ENCODE measurements at places on chromosomes 1 and 21.

GRCh38 chr1:58011978-58012377 is 534.5 kb downstream of the OMA1 start:
- no peak for DNase-seq

DNA sequence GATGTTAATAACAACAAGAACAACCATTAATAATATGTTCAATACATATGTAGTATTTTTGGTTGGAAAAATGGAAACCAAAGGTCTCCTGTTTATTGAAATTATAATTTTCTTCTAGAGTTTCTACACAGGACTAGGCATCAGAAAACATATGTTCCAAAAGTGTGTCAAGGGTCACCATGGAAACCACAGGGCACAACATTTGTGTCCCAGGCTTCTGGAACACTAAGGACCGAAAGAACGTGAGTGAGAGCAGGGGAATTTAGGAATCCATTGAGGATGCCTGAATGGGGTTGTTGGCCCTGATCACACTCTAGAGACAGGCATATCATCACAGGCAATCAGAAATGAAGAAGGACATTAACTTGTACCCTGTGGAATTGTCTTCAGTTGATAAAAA is 7.5 kb upstream of the CDC14A start:
- no peak for DNase-seq

DNA sequence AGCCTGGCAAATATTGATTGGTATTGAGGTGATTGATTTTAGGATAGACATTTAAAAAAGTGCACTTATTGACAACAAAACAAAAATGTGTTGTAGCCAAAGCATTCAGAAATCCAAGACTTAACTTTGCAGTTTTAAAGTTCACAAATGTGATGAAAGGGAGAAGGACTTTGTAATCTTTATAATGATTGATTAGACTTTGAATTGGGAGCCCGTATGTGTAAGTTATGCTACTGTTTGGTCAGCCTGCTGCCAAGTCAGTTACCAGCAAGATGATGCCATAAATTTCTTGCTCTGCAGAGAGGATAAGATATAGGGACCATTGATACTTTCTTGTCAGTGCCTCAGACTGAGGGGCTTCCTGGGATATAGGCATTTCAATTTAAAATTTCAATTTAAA is 39.5 kb downstream of the TBX19 start:
- DNase-seq, result no peak

DNA sequence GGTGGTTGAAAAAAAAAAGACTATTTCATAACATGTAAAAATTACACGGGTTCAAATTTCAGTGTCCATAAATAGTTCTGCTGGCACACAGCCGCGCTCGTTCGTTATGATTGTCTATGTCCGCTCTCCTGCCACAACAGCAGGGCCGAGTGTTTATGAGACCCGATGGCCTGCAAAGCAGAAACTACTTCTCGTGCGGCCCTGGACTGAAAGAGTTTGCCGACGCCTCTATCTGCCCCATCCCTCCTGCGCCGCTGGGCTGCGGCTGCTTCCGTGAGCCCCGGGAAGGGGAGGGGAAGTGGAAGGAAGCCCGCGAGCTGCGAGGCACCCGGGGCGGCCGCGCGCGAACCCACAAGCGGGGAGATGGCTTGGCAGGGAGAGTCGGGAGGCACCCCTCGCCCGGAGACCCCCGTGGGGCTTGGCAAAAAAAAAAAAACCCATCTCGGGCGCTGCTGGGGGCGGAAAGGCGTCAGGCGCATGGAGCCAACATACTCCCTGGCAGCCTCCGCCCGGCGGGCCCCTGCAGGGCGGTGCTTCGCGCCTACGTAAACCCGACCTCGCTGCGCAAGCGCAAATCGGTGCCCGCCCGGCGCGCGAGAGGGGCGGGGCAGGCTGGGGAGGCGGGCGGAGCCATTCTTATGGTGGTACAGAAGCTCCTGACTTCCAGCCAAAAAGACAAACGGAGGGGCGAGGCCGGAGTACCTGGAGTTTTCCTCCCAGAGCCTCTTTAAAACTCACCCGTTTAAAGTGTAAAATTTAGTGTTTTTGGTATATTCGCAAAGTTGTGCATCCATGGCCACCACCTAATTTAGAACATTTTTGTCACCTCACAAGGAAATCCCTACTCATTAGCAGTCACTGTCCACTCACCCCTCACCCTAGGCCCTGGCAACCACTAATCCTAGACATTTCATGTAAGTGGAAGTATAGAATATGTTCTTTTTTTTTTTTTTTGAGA is 8.3 kb downstream of the SLC27A3 start:
- peak; percentile 57 for DNase-seq
